Stimulated activated CD4-positive, alpha-beta T cell treated with anti-CD3 and anti-CD28 coated beads, Interleukin-15, amount 100 ng/mL, for 1 hour (primary cell): ENCODE measurements at places on chromosomes 7 and 10.

DNA sequence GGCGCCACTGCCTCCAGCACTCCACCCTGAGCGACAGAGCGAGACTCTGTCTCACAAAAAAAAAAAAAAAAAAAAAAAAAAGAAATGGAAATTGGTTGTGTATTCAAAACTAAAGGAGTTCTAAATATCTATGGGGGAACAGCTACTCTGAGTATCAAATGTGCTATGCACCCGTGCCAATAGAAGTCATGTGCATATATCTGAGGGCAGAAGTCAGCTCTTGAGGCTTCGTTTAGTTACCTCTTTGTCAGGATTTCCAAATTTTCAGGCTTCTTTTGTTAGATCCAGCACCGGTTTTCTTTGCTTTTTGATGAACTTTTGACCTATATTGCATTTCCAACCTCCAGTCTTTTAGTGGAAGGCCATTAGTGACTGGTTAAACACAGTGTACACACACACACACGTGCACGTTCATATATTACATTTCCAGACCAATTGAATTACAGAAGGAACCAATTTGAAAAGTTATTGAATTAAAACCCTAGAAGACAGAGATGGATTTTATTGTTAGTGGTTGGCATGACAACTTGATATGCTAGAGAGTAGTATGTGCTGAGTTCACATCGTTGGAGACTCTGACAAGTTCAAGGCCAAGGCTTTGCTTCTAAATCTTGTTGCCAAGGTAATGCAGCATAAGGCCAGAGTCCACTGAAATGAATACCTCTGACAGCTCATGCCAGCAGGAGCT, 33.1 kb upstream of the ADD3 start:
- DNase-seq, result no peak

GRCh38 chr7:142158736-142159496, 47.4 kb downstream of the MGAM2 start:
- DNase-seq, result no peak

GRCh38 chr10:59323831-59324401, 38.4 kb downstream of the FAM13C start:
- DNase-seq, result no peak

DNA sequence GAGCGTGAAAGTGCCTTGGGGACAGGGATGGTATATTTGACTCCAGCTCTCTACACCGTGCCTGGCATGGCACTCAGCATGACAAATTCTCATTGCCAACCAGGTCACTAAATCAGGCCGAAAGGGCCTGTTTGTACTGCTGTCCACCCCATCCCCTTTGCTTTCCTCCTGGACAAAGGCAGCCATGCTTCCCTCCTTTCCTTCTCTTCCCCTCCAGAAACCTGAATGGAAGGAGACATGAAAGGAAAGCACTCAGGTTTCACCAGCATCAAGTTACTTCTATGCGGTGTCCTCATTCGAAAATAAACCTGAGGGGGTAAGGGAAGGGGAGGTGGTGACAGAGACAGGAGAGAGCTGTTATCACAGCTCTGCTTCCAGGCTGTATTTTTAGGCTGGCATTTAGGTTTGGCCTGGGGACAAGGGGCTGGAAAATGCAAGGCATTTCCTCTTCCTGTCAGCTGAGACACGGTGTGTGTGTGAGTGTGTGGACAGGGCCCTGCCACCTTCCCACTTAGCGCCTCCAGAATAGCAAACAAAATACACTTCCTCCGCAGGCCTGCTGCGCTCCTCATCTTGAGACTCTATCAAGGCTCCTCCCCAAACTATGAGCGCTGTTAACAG, 79.9 kb upstream of the COL13A1 start:
- no peak for DNase-seq

DNA sequence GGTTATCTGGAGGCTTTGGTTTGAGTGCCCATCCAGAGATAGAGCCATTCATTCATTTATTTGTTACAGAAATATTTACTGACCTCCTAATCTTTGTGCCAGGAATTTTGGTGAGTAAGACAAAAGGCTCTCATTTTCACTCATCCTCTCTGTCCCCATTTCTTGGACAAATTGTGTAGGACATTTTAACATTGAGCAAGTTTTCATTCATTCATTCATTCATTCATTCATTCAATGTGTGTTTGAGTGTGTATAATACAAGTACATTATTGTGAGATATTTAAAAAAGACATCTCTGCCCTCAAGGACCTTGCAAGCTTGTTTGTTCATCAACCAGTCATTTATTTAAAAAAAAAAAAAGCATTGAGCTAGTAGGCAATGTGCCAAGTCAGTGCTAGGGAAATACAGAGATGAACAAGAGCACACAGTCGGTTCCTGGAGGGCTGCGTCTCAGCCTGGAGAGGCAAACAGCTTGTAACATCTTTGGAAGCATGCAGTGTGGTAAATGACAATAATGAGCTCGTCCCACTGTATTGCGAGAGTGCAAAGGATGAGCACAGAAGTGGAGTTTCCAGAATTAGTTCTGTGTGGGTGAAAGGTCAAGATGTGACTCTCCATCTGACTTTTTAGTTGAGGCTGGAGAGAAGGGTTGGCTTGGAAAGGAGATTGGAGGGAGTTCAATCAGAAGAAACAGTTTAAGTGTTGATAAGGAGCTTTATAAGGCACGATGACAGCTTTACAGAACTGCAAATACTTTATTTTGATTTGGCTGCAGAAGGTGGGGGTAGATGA, 50.5 kb upstream of the HBP1 start:
- DNase-seq, result no peak

GRCh38 chr10:27671821-27672220, 73.8 kb downstream of the MKX start:
- no peak for DNase-seq

- peak; percentile 25 for DNase-seq
Measured at GRCh38 chr7:1555813-1556543, at the start of gene TMEM184A. Gene TMEM184A, minus strand, starts transcription at chr7:1556205. Its CDS starts 721 bp downstream, at chr7:1555484.

DNA sequence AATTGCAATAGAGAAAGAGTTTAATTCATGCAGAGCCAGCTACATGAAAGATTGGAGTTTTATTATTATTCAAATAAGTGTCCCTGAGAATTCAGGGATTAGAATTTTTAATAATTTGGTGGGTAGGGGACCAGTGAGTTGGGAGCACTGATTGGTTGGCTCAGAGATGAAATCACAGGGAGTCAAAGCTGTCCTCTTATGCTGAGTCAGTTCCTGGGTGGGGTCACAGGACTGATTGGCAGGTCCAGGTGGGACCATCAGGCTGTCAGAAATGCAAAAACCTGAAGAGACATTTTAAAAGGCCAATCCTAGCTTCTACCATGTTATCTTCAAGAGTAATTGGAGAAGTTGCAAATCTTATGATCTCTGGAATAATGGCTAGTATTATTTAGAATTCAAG, 56.0 kb upstream of the KAT6B start:
- no peak for DNase-seq

DNA sequence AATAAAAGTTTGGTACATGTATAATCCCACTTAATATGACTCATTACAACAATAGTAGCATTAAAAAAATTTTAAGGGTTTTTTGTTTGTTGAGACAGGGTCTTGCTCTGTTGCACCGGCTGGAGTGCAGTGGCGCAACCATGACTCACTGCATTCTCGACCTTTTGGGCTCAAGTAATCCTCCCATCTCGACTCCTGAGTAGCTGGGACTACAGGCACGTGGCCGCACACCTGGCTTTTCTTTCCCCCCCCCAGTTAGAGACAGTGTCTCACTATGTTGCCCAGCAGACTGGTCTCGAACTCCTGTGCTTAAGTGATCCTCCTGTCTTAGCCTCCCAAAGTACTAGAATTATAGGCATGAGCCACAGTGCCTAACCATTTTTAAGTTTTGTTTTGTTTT, 40.7 kb downstream of the KMT2C start:
- DNase-seq, result no peak

DNA sequence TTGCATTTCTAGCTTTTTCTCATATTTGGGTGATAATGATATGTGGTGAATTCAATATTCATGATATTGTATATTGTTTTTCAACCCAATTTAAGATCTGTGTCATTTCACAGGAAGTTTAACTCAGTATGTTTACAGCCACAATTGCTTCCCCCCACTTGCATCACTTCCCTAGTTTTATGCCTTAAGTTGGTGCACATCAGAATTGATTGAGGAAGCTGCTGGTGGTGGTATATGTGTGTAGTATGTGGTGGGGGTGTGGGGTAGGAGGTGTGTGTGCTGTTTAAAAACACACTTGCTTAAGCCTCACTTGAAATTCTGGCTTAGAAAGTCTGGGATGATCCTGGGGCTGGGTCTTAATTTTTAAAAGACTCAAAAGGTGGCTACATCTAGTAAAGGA, 245.1 kb upstream of the AOAH start:
- no peak for DNase-seq

GRCh38 chr10:94320285-94320914, 42.3 kb downstream of the NOC3L start:
- DNase-seq, result peak; percentile 37

DNA sequence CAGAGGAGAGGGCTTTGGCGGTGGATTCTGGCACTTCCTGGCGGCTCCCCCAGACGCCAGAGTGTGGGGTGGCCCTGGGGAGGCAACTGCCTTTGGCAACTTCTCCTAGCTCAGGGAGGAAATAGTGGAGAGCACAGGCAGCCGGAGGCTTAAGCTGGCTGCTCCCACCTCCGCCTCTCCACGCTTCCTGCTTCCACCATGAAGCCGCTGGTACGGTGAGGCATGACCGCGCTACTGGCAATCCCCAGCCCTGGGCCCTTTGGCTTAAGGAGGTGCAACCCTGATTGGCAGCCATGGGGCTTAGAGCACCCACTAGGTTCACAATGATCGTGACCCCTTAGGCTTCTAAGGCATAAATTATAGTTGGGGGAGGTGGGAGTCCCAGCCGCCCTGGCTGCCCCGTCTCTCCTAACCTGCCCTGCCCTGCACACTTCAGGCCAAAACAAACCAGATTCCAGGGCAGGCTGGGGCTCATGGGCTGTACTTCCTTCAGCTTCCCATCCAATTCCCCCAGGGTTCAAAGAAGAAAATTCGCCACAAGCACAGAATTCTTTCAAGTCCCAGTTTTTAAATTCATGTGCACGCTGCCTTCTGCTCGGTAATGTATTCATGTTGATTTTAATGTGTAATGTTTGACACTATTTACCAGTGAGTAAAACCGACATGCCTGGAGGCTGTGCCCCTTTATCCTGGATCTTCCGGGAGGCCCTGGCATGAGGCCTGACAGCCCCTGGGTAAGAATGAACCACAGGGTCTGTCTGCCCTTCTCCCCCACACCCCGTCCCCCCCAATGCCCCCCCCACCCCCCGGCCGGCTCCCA, 90.7 kb upstream of the LRRC4 start:
- DNase-seq, result no peak

GRCh38 chr7:104627516-104627915, 299.1 kb downstream of the LHFPL3 start:
- no peak for DNase-seq

DNA sequence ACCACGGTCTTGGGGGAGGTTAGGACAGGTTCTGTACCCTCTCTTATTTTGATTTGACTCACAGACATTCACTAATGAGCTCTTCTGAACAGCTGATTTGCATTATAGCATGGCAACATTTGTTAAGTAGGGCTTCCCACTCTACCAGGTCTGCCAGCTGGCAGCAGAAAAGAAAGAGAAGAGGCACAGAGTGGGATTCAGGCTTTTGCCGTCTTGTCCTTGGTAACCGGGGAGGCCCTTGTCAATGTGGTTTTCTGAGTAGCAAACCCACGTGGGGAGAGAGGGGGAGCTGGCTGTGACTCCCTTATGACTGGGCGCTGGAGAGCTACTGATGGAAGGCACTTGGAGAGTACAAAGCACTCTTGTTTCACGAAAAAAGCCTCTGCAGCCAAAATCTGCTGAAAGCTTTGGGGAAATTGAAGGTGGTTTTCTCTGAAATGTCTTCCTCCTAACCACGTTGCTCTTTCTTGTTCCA, 355.3 kb upstream of the GALNT17 start:
- DNase-seq, result no peak

DNA sequence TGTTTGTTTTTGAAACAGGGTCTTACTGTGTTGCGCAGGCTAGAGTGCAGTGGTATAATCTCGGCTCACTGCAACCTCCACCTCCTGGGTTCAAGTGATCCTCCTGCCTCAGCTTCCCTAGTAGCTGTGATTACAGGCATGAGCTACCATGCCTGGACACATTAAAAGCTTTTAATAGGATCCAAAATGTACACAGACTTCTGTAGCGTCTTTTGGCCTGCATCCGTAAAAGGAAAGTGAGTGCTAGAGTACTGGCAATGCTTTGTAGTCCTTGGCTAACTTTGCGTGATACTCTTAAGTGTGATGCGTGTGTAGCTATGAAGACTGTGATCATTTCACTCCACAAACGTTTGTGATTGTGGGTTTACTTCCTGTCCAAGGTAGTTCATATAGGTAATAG, 13.3 kb downstream of the ZRANB1 start:
- DNase-seq, result no peak

- no peak for DNase-seq
Measured at GRCh38 chr7:87028636-87029035, 30.8 kb downstream of the ELAPOR2 start.

GRCh38 chr7:14858410-14858809, 44.1 kb downstream of the DGKB start:
- no peak for DNase-seq

DNA sequence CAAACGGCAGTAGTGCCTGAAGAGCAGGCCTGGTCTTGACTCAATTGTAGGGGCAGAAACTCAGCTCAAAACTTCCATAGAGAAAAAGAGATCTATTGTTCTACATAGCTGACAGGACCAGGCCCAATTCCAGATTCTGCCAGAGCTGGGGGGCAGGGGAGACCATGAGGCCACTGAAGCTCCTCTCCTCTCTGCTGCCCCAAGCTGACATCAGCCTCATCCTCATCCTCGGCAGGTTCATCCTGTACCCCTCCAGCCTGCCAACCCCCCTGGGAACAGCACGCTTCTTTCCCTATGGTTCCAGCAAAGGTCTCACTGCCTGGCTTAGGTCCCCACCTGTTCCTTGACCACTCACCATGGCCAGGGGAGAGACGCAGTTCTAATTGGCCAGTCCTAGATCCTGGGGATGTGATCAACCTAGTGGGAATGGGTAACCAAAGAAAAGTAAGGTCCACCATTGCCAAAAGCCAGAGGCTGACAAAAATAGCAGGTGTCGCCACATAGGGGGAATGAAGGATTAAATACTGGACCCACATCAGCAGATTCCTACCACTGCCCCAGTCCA, 42.9 kb downstream of the CCDC3 start:
- DNase-seq, result no peak

- no peak for DNase-seq
Measured at GRCh38 chr10:22010973-22011408, 7.5 kb upstream of the DNAJC1 start.

DNA sequence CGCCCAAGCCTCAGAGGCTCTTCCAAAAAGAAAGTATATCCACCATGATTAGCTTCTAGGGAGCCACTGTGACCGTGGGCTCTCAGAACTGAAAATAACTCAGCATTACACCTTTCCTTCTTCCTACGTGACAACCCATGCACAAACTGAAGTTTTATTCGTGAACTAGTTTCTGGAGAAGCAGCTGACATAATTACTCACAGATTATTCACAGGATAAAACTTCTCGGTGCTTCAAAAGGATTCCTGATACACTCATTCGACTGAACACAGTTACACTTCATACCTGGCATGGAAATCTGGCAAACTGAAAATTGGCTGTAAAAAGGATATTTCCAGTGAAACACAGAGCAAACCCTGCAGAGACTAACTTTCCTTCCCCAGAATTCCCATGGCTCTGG, 139.2 kb upstream of the PTER start:
- no peak for DNase-seq

- no peak for DNase-seq
Measured at GRCh38 chr10:74928742-74929191, 102.4 kb downstream of the KAT6B start.
